Activated CD8-positive, alpha-beta T cell treated with anti-CD3 and anti-CD28 coated beads, Interleukin-2, amount 10 ng/mL, durations not matched to agents 7 days and 5 days (primary cell): ENCODE measurements at places on chromosomes 5 and 9. TPM values are rescaled to one million over a fixed set of nuclear protein-coding genes. Genes with fewer than 3 reads are reported as not detected.

DNA sequence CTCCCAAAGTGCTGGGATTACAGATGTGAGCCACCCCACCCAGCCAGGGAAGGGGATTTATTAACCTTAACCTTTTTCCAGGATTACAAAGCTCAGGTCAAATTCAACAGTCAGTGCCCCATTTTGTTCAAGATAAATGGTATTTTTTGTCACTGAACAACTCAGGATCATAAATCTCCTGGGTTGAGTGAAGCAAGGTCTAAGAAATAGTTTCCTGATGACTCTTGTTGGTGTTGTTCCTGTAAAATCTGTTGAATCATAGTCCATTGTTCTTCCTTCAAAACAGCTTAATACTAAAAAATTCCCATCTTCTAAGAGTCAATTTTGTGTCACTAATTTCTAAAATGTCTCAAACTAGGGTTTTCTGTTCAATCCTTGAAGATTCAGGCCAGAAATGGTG is 33.9 kb upstream of the JMY start:
- no peak for DNase-seq

- peak; percentile 20 for DNase-seq
Observed at GRCh38 chr5:162068412-162068811, 839 bp downstream of the GABRG2 start.

Gene ADGRV1
- total RNA-seq: 0.26 TPM

Gene FBXL7
- total RNA-seq: not detected

Gene ANKRD18A
- 0.11 TPM for total RNA-seq

DNA sequence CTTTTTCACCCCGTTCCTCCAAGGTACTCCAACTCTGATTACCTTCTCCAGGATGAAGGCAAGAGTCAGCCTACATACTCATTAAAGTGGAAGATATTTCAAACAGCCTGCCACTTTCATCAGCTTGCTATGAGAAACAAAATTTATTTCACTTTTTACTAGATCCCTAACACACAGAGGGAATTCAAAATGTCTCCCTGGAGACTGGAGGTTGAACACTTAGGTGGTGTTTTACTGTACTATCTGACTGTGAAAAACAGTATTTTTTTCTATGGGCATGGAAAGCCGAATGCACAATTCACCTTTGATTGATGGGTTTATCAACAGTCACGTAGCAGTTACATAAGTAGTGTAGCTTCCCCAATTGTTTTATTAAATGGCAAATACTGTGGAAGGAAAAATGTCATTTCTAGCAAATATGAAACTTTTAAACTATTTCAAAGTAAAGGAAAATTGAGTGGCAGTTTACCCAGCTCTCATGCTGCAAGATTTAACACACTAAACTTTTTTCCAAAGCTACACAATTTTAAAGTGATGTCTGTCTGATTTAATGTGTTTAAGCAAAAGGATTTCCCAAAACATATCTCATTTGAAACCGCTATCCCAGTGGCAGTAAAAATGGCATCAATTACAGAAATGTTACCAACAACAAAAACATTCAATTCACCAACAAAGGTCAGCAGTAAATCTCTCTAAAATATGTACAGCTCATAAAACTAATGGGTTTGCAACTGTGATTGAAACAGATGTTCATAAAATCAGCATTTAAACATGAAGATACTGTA is 125.0 kb upstream of the TLE4 start:
- DNase-seq: no peak

Gene TRAF2
- 57.2 TPM for total RNA-seq

DNA sequence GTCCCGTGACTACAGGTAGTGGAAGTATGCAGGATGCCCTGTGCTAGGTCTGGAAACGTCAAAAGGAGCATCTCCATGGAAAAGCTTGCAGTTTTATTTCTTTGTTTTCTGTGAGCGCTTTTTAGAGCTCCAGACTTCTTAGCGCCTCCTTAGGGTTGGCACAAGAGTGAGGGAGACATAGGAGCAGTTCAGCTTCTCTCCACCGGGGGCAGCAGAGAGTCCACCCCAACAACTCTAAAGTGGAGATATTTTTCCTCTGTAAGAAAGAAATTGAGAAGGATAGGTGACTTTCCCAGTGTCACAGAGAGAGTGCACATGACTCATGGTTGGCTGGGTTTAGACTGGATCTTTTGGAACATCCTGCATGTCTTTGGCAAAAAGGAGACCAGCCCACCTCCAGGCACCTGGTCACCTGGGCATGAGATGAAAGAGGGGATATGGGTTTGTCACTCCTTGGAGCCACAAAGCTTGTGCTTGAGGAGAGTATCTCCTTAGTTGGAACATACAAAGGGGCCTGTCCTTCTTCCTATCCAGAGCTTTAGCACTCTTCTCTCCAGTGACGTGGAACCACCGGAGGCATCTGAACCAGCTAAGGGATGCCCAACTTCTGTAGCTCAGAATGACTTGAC is 637.7 kb downstream of the SEMA5A start:
- peak; percentile 27 for DNase-seq

DNA sequence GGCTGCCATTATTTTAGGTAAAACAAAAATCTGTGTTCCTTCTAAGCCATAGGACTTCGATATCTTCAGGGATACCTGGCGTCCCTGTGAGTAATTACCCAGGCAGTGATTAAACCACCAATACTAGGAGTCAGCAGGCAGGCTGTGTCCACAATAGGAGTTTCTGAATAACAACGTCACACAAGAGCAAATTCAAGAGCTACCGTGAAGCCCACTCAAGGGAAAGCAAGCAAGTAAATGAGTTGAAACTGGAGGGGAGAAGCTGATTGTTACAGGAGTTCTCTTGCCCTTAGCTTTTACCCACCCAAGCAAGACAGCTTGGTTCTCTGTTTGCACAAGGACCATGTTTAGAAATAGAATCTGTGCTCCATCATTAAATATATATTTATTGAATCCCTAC is 50.8 kb downstream of the SEMA5A start:
- DNase-seq: no peak

- no peak for DNase-seq
Observed at GRCh38 chr5:40030661-40031060, 605.9 kb upstream of the DAB2 start.

GRCh38 chr5:42994246-42994554 is 45.9 kb downstream of the ANXA2R start:
- no peak for DNase-seq

DNA sequence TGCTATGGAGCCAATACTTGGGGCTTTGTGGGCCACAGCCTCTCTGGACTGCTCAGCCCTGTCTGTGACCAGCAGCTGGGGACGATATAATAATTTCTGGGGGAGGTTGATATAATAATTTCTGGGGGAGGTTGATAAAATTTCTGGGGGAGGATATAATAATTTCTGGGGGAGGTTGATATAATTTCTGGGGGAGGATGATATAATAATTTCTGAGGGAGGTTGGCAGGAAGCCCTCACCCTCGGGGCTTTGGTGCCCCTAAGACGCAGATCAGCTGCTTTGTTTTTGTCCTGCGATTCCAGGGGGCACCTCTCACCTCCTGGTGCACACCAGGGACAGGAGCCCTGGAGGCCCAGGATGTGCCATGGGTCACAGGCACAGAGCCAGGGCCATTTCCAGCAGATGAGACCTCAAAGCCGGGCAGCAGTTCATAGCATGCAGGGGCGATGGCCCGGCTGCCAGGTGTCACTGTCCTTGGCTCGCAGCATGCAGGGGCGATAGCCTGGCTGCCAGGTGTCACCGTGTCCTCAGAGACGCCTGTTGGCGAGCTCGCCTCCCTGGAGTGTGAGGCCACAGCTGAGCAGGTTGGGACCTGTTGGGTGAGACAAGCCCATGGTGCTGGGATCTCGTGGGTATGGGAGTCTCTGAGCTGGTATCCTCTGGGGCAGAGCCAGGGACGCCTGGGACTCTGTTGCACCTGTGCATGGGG is 3.8 kb upstream of the TOR4A start:
- DNase-seq: no peak

- no peak for DNase-seq
Observed at GRCh38 chr9:370086-370485, 155.4 kb downstream of the DOCK8 start.

GRCh38 chr5:5625491-5625890 is 203.0 kb downstream of the ICE1 start:
- no peak for DNase-seq

GRCh38 chr5:113172231-113172826 is 195.7 kb downstream of the DCP2 start:
- no peak for DNase-seq

GRCh38 chr5:161546470-161547301 is at the start of gene GABRB2:
TSS of gene GABRB2 (minus strand) at chr5:161546725. CDS start at chr5:161546643, 82 bp downstream.
- DNase-seq: peak; percentile 51

Gene SPINK1
- not detected for total RNA-seq

Gene CBY3
- total RNA-seq: not detected

- DNase-seq: no peak
Observed at GRCh38 chr9:110479481-110479880, 100.1 kb downstream of the SVEP1 start.

- DNase-seq: no peak
Observed at GRCh38 chr5:173802670-173803165, 85.4 kb upstream of the CPEB4 start.

DNA sequence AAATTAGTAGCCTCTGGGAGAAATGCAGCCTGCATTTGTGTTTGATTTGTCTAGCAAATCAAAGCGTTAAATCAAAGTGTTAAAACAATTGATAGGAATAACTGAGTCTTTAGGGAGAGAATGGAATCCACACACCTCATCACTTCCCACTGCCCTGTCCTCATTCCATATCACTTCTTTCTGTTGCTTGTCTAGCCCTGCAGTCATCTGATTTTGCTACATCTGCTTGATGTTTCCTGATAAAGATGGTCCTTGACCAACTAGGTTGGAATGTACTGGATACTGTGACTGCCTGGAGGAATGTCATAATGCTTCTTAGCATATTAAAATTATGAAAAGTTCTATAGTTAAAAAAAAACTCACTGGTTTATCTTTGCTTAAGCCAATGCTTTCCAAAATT is 119.9 kb downstream of the DOCK2 start:
- no peak for DNase-seq
